ENCODE measurements at places on chromosomes 11 and 22. TPM values are rescaled to one million over a fixed set of nuclear protein-coding genes. Genes with fewer than 3 reads are reported as not detected.

DNA sequence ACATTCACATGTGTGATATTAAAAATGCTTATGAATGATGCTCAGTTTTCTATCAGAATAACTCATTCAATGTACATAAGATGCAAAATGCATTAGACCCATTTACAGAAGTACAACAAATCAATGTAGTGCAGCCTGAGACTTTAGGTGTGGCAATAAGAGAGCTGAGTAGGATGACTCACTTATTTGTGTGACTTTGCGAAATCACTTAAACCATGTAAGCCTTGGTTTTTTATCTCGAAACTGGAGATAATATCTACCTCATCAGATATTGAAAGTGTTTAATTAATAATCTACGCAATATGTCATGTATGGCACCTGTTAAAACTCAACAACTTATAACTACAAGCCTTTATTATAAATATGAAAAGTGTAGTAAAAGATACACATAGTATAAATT lies 105.7 kb upstream of the LUZP2 start:
- DNase-seq, result no peak
- H3K4me3 ChIP-seq, result no peak overlapping the region
- no peak overlapping the region for H3K27ac ChIP-seq
- H3K36me3 ChIP-seq, result no peaks in the 10 kb centered on the region
- H3K4me1 ChIP-seq, result no peaks in the 10 kb centered on the region

DNA sequence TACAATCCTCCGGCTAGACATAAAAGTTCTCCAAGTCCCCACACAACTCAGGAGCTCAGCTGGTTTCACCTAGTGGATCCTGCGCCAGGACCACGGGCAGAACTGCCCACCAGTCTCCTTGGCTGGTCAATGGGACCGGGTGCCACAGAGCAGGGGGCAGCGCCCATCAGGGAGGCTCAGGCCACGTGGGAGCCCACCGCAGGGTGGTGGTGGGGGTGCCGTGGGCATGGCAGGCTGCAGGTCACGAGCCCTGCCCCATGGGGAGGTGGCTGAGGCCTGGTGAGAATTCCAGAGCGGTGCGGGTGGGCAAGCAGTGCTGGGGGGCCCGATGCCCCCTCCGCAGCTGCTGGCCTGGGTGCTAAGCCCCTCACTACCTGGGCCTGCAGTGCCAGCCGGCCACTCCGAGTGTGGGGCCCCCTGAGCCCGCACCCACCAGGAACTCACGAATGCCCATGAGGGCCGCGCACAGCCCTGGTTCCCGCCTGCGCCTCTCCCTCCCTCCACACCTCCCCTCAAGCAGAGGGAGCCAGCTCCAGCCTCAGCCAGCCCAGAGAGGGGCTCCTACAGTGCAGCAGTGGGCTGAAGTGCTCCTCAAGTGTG lies 1091.9 kb upstream of the TENM4 start:
- no peak overlapping the region for H3K27ac ChIP-seq
- no peak overlapping the region for H3K4me3 ChIP-seq
- no peaks in the 10 kb centered on the region for H3K4me1 ChIP-seq
- DNase-seq, result no peak
- no peaks in the 10 kb centered on the region for H3K27me3 ChIP-seq

DNA sequence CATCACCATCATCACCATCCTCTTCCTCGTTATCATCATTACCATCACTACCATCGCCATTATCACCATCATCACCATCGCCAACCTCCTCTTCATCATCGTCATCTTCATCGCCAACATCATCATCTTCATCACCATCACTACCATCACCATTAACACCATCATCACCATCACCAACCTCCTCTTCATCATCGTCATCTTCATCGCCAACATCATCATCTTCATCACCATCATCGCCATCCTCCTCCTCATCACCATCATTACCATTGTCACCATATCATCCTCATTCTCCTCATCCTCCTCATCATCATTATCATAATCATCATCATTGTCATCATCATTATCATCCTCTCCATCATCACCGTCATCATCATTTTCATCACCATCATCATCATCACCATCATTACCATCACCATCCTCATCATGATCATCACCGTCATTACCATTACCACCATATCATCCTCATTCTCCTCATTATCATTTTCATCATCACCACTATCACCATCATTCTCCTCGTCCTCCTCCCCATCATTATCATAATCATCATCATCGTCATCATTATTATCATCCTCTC lies 1498.7 kb downstream of the TBC1D22A start:
- no peak for DNase-seq
- no peaks in the 10 kb centered on the region for H3K36me3 ChIP-seq
- H3K27ac ChIP-seq, result no peak overlapping the region
- H3K4me1 ChIP-seq, result no peaks in the 10 kb centered on the region

DNA sequence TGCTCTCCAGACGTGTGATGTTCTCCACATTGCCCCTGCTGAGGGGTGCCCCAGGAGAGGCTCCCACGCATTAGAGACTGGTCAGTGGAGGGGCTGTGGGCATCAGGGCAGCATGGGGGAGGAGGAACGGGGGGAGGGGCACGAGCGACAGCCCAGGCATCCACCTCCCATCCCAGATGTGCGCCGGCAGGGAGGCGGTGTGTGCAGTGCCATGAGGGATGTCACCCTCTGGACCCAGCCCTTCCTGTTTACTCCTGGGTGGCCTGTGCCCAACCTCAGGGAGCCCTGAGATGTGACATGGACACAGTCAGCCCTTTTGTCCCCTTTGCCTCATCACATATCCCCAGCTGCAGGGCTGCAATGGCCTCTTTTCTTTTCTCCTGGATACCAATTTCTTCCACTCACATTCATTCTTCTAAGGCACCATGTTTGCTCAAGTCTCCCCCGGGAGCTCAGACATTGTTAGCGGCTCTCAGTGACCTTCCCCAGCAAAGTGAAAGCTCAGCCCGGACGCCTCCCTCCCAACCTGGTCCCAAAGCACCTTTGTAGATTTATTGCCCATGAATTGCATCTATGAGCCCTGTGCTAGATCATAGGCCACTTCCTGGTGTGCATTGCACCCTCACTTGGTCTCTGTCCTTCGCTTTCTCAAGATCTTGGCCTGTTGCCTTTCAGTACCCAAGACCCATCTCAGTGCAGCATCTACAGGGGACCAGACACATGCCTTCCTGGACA lies 150.6 kb downstream of the CEP164 start:
- no peak for DNase-seq
- H3K27ac ChIP-seq, result no peak overlapping the region
- H3K27me3 ChIP-seq, result no peaks in the 10 kb centered on the region
- no peak overlapping the region for H3K4me3 ChIP-seq

The PITPNB gene
- total RNA-seq, result 37.5 TPM

All from tibial nerve (tissue), 4 donors.